Colonic mucosa (tissue), 4 donors: ENCODE measurements at places on chromosomes 7 and 10. TPM values are rescaled to one million over a fixed set of nuclear protein-coding genes. Genes with fewer than 3 reads are reported as not detected.

TMEM236 gene
- total RNA-seq: 16.6 TPM

PHKG1 gene
- total RNA-seq: 1.1 TPM

MALRD1 gene
- 0.27 TPM for total RNA-seq

PSD gene
- total RNA-seq: 4.2 TPM

DENND2A gene
- total RNA-seq: 7.4 TPM

SPDYE9 gene
- total RNA-seq: not detected

SPDYE2 gene
- not detected for total RNA-seq

AEBP1 gene
- 21.4 TPM for total RNA-seq

NKX1-2 gene
- 0.07 TPM for total RNA-seq

TMEM229A gene
- total RNA-seq: not detected

DNA sequence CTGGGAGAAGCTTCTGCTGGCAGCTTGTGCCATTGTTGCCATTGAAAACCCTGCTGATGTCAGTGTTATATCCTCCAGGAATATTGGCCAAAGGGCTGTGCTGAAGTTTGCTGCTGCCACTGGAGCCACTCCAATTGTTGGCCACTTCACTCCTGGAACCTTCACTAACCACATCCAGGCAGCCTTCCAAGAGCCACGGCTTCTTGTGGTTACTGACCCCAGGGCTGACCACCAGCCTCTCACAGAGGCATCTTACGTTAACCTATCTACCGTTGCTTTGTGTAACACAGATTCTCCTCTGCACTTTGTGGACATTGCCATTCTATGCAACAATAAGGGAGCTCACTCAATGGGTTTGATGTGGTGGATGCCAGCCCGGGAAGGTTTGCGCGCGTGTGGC is 220.7 kb downstream of the ADK start:
- no peaks in the 10 kb centered on the region for H3K36me3 ChIP-seq
- no peak overlapping the region for H3K4me3 ChIP-seq
- no peaks in the 10 kb centered on the region for H3K4me1 ChIP-seq
- DNase-seq: no peak
- H3K27me3 ChIP-seq: no peaks in the 10 kb centered on the region
- no peak overlapping the region for H3K27ac ChIP-seq

- H3K36me3 ChIP-seq: no peaks in the 10 kb centered on the region
- no peak for DNase-seq
- no peak overlapping the region for H3K27ac ChIP-seq
Observed at GRCh38 chr7:20326342-20326741, 4.4 kb upstream of the ITGB8 start.

DNA sequence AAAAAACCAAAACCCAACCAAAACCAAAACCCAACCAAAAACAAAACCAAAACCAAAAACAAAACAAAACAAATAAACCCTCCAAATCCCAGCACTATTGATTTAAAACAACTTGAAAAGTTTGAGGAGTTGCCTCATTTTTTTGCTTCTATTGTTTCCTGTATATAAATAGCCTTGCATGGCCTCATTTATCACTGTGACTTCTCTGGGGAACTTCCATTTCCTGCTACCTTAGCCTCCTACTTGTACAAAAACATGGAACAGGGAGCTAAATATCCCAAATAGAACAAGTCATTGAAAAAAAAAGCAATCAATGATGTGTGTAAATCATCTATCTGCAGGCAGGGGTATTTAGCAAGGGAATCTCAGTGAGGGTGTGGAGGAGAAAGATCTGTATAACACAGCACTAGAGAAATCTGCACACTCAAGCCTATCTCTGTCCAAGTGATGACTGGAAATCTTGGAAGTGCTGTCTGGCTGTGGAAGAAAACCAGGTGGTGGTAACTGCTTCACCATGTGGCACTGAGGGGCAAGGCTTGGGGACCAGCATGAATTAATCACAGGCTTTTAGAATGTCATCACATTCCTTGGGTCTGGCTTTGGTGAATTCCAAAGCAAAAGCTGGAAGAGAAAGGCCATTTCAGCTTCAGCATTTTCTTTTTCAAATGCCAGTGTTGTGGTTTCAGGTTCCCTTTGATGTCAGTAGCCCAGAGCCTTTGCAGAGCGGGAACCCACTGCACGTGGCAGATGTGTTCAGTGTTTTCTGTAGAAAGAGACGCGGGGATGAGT is 349.5 kb upstream of the ZNF32 start:
- H3K27ac ChIP-seq: no peak overlapping the region
- no peaks in the 10 kb centered on the region for H3K27me3 ChIP-seq
- no peak for DNase-seq
- H3K36me3 ChIP-seq: no peaks in the 10 kb centered on the region

GRCh38 chr10:114881417-114881816 is 56.6 kb upstream of the TRUB1 start:
- H3K27me3 ChIP-seq: no peaks in the 10 kb centered on the region
- H3K36me3 ChIP-seq: no peaks in the 10 kb centered on the region
- no peak overlapping the region for H3K4me3 ChIP-seq
- H3K4me1 ChIP-seq: no peaks in the 10 kb centered on the region
- no peak for DNase-seq

GRCh38 chr7:151245360-151246101 is 3.0 kb downstream of the SMARCD3 start:
- peaks cover 32% of the 10 kb centered on the region for H3K27me3 ChIP-seq
- H3K4me1 ChIP-seq: peaks cover 8% of the 10 kb centered on the region
- peak overlapping the region; percentile 32 for H3K4me3 ChIP-seq
- H3K27ac ChIP-seq: no peak overlapping the region
- no peak for DNase-seq
- H3K36me3 ChIP-seq: no peaks in the 10 kb centered on the region

DNA sequence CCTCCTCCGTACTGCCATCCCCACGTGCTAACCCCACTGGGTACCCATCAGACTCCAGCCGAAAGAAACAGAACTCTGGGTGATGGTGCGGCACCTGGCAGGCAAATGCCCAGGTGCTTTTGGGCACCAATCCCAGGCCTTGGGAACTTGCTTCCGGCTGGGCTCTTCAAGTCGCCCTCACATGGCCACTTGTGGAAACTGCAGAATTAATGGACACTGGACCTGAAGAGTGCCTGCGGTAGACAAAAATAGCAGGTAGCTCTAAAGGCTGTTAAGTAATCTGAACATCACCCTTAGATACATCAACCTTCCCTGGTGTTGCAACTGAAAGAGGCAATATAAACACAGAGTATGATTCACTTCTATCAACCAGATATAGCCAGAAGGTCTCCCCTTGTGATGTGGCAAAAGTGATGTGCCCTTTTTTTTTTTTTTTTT is 644.4 kb downstream of the GRM8 start:
- H3K36me3 ChIP-seq: no peaks in the 10 kb centered on the region
- DNase-seq: no peak
- no peaks in the 10 kb centered on the region for H3K27me3 ChIP-seq
- no peak overlapping the region for H3K27ac ChIP-seq
- H3K4me1 ChIP-seq: no peaks in the 10 kb centered on the region

- no peaks in the 10 kb centered on the region for H3K27me3 ChIP-seq
- H3K4me1 ChIP-seq: no peaks in the 10 kb centered on the region
- H3K36me3 ChIP-seq: no peaks in the 10 kb centered on the region
- H3K4me3 ChIP-seq: no peak overlapping the region
- DNase-seq: no peak
Observed at GRCh38 chr7:1586126-1586826, 16.4 kb upstream of the PSMG3 start.

DNA sequence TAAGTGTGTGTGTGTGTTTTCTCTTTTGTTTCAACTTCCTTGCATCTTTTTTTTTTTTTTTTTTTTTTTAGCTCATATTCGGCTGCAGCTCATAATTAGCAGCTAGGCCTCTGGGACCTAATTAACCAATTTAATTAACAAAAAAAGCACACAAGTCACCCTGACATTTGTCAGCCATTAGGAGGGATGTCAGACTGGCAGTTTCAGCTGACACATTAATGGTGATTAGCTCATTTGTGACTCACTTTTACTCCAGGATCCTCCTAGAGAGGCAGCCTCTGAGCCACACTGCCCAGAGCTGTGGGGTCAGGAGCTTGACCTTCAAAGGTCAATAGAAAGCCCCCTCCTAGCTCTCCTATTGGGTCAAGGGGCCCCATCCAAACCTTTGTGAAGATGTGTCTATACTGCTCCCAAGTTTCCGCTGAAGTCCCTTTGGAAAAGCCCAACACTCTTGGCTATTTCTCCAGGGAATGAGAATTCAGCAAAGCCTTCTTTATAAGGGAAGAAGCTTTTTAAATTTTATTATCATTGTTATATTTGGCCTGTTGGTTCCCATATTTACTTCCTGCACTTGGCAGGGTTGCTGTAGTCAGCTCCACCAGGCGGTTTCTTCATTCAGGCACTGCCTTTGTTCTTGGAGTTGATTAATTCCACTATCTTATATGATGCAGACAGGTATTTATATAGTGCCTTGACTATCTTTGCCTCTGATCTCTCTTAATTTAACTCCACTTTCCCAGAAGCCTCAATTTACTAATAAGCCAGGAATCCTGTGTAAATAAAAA is 109.5 kb upstream of the HABP2 start:
- no peaks in the 10 kb centered on the region for H3K27me3 ChIP-seq
- H3K4me1 ChIP-seq: no peaks in the 10 kb centered on the region
- H3K27ac ChIP-seq: no peak overlapping the region
- H3K36me3 ChIP-seq: no peaks in the 10 kb centered on the region
- H3K4me3 ChIP-seq: no peak overlapping the region
- DNase-seq: no peak

- no peaks in the 10 kb centered on the region for H3K36me3 ChIP-seq
- no peak overlapping the region for H3K4me3 ChIP-seq
- no peaks in the 10 kb centered on the region for H3K27me3 ChIP-seq
- H3K27ac ChIP-seq: no peak overlapping the region
Observed at GRCh38 chr10:52786098-52786497, 13.5 kb upstream of the MBL2 start.

GRCh38 chr10:11225935-11226334 is 208.3 kb downstream of the CELF2 start:
- peak; percentile 49 for DNase-seq
- peak overlapping the region; percentile 32 for H3K27ac ChIP-seq
- H3K4me1 ChIP-seq: peaks cover 14% of the 10 kb centered on the region
- no peaks in the 10 kb centered on the region for H3K27me3 ChIP-seq
- H3K36me3 ChIP-seq: no peaks in the 10 kb centered on the region

- no peaks in the 10 kb centered on the region for H3K4me1 ChIP-seq
- H3K27ac ChIP-seq: no peak overlapping the region
- H3K36me3 ChIP-seq: no peaks in the 10 kb centered on the region
- no peaks in the 10 kb centered on the region for H3K27me3 ChIP-seq
Observed at GRCh38 chr10:130758529-130758928, 553.0 kb downstream of the TCERG1L start.

- H3K4me3 ChIP-seq: no peak overlapping the region
- DNase-seq: no peak
- H3K4me1 ChIP-seq: no peaks in the 10 kb centered on the region
- no peak overlapping the region for H3K27ac ChIP-seq
- no peaks in the 10 kb centered on the region for H3K36me3 ChIP-seq
Observed at GRCh38 chr7:26305090-26305868, 13.6 kb downstream of the SNX10 start.

GRCh38 chr10:70958396-70958795 is 70.0 kb upstream of the PCBD1 start:
- H3K27ac ChIP-seq: no peak overlapping the region
- no peaks in the 10 kb centered on the region for H3K36me3 ChIP-seq
- DNase-seq: no peak
- no peaks in the 10 kb centered on the region for H3K4me1 ChIP-seq
- no peak overlapping the region for H3K4me3 ChIP-seq

- peaks cover 5% of the 10 kb centered on the region for H3K36me3 ChIP-seq
- peak overlapping the region; percentile 64 for H3K27ac ChIP-seq
- H3K27me3 ChIP-seq: no peaks in the 10 kb centered on the region
- no peak for DNase-seq
Observed at GRCh38 chr10:102802920-102803534, 34.2 kb downstream of the CYP17A1 start.

DNA sequence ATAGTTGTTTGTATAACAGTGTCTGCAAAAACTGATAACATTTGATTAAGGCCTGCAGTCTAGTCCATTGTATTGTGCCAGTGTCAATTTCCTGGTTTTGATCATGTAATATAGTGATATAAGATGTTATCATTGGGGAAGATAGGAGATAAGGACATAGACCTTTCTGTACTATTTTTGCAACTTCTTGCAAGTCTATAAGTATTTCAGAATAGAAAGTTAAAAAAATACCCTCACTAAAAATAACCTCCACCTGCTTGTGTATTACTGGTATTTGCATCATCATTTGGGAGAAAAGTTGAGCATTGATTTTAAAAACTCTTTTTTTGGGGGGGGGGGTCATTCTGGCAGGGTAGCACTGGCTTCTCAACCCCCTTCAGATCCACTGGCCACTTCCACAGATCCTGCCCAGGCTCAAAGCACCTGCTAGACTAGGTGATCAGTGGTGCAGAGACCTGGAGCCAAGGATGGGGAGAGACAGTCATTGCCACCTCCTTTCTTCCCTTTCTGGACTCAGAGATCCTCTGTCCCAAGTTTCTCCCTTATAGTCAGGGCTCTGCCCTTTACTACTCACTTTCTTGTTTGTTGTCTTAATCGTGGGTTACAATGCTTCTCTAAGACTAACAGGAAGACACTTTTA is 103.0 kb downstream of the RBM20 start:
- no peaks in the 10 kb centered on the region for H3K27me3 ChIP-seq
- no peak overlapping the region for H3K27ac ChIP-seq
- DNase-seq: no peak

- H3K36me3 ChIP-seq: no peaks in the 10 kb centered on the region
- DNase-seq: no peak
- no peaks in the 10 kb centered on the region for H3K27me3 ChIP-seq
Observed at GRCh38 chr10:28975891-28976531, 298.7 kb downstream of the BAMBI start.

- no peaks in the 10 kb centered on the region for H3K27me3 ChIP-seq
- DNase-seq: no peak
- no peaks in the 10 kb centered on the region for H3K4me1 ChIP-seq
- no peak overlapping the region for H3K4me3 ChIP-seq
- no peaks in the 10 kb centered on the region for H3K36me3 ChIP-seq
Observed at GRCh38 chr7:81626008-81626407, 143.8 kb downstream of the HGF start.

DNA sequence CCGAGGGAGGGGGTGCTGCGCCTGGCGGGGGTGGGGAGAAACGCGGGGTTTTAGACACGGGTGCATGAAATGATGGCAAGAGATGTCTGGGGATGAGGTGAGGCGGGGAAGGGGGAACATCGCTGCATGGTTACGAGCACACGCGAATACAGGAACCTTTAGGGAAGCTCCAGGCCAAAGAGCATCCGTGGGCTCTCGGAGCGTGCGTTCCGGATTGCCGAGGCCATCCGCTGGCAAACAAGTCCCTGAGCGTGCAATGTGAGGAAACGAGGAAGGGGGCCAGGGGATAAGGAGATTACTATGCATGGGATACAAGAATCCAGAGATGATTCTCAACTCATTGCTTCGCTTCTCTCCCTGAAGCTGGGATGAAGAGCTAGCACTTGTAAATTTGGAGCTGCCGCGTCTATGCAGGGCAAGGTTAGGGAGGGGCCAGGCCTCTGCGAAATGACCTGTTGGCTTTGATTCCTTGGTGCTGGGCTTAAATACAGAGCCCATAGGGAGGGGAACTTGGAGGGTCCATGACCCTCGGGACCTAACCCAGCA is 520 bp upstream of the WNT2 start:
- peaks cover 10% of the 10 kb centered on the region for H3K4me1 ChIP-seq
- no peak for DNase-seq
- H3K4me3 ChIP-seq: no peak overlapping the region
- peaks cover 40% of the 10 kb centered on the region for H3K27me3 ChIP-seq

GRCh38 chr7:106640368-106641141 is 20.4 kb downstream of the CCDC71L start:
- H3K4me1 ChIP-seq: no peaks in the 10 kb centered on the region
- no peak for DNase-seq
- H3K4me3 ChIP-seq: no peak overlapping the region

GRCh38 chr10:110527731-110528171 is 30.0 kb downstream of the DUSP5 start:
- H3K27me3 ChIP-seq: peaks cover 5% of the 10 kb centered on the region
- no peak for DNase-seq
- H3K36me3 ChIP-seq: no peaks in the 10 kb centered on the region
- H3K27ac ChIP-seq: no peak overlapping the region
- no peak overlapping the region for H3K4me3 ChIP-seq
- H3K4me1 ChIP-seq: no peaks in the 10 kb centered on the region
